Activated CD4-positive, alpha-beta T cell treated with anti-CD3 and anti-CD28 coated beads for 4 hours (primary cell): ENCODE measurements at places on chromosomes 11 and 22.
A peak's percentile ranks its signal among the peaks of the same experiment; 100 is the strongest.

- no peak for DNase-seq
These were observed 7.4 kb upstream of the GDPD4 start for GRCh38 chr11:77308838-77309237.

DNA sequence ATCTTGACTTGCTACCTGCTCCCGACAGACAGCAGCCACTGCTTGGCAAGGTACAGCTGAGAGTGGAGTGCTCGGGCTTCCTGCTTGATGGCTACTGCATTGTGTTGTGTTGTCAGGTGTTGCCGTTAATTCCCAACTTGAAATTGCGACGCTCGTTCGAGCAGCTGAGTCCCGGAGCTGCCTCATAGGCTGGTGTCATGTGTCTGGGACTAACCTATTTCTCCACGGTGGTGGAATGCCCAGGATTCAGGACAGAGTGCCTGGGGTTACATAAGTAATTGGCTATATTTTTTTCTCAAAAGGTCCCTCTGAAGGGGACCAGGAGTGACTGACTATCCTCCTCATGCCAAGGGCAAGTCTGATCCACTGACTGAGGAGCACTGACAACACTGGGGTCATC, 18.5 kb downstream of the COMMD9 start:
- DNase-seq: no peak

GRCh38 chr11:65492637-65493366, 6.0 kb upstream of the MALAT1 start:
- DNase-seq: no peak

GRCh38 chr11:57131080-57131790, 50.5 kb upstream of the LRRC55 start:
- DNase-seq: no peak

DNA sequence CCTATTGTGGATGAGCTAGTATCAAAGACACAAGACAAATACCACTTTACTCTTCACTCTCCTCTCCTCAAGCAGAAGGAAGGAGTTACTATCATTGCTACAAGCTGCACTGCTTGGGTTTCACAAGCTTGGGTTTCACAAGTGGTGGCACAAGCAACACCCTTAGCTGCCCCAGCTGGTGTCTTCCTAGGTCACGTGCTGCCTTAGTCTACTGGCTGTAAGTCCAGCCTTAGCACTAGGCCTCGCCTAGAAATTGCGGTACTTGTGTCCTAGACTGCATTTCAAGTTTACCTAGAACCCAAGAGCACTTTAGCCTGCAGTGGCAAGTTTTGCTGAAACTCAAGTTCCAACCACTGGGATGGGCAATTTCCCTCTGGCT, 86.6 kb downstream of the EHF start:
- DNase-seq: no peak

GRCh38 chr22:29204455-29205183, 1.1 kb upstream of the EMID1 start:
- no peak for DNase-seq

DNA sequence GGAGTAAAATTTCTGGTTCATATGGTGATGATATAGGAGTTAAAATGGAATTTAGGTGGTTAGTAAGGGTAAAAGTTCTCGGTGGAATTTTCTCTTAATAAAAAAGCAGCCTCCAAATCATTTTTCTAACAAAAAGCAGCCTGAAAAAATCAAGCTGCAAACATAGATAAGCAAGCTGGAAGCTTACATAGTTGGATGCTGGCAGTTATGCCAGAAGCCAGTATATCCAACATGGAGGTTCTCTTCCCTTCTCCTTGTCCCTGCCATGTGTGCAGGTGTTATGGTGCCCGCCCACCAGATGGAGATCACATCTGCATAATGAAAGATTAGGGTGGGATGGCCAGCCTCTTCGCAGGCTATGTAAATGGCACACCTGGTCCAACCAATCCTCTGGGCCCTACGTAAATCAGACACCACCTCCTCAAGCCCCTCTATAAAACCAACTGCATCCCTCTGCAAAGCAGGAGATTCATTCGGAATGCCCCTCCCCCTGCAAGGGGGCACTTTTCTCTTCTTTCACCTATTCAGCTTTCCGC, 22.4 kb downstream of the PIWIL3 start:
- no peak for DNase-seq

DNA sequence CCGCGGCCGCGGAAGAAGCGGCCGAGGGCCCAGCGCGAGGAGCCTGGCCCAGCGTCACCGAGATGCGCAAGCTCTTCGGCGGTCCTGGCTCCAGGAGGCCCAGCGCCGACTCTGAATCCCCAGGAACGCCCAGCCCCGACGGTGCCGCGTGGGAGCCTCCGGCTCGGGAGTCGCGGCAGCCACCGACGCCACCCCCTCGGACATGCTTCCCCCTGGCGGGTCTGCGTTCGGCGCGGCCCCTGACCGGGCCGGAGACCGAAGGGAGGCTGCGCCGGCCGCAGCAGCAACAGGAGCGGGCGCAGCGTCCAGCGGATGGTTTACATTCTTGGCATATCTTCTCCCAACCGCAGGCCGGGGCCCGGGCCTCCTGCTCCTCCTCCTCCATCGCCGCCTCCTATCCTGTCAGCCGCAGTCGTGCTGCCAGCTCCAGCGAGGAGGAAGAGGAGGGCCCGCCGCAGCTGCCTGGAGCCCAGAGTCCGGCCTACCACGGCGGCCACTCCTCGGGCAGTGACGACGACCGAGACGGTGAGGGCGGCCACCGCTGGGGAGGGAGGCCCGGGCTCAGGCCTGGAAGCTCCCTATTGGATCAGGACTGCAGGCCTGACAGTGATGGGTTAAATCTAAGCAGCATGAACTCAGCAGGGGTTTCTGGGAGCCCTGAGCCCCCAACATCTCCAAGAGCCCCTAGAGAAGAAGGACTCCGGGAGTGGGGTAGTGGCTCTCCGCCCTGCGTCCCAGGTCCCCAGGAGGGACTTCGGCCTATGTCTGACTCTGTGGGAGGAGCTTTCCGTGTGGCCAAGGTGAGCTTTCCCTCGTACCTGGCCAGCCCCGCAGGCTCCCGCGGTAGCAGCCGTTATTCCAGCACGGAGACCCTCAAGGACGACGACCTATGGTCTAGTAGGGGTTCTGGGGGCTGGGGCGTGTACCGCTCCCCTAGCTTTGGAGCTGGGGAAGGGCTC, 1.2 kb downstream of the ARHGEF17 start:
- no peak for DNase-seq

DNA sequence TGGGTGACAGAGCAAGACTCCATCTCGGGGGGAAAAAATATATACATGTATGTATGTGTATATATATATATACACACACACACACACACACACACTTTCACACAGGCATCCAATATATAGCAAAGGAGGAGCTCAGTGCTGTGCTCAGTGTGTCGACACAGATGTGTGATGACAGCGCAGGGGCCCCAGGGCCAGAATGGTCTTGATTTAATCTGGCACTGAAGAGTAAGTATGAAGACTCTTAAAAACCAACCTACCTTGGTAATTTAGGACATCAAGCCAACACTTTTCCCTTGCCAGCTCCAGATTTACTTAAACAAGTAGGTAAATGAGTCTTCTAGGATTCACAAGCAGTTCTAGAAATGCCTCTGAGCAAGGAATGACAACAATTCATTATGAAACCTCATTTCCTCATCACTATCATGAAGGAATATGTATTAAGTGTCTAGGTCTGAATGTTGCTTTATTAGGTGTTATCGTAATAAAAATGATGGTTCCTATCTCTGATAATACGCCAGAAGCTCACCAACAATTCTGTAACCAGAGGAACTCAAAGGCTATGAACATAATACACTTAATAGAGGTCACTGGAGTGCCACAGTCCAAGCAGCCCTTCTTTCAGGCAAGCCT, 71.5 kb downstream of the SGSM3 start:
- no peak for DNase-seq

GRCh38 chr22:32644252-32645100, 157.0 kb upstream of the TIMP3 start:
- peak; percentile 16 for DNase-seq

DNA sequence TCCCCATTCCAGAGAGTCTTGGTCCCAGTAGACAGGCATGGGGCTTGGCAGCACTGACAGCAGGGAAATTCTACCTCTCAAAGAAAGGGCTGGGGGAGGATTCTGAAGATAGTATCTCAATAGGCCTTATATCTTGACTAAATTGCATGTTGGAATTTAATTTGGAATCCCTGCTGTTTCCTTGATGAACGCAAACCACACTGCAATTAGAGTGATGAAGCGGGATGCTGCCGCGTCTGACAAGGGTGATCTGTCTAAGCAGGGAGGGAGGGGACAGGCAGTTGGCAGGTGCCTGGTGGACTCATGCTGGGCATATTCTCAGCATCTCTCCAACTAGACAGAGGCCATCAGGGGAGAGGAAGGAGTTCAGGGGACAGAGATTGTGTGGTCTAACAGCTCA, 48.4 kb downstream of the COMMD9 start:
- DNase-seq: no peak

GRCh38 chr11:61378713-61379313, 13.6 kb upstream of the TMEM216 start:
- no peak for DNase-seq

DNA sequence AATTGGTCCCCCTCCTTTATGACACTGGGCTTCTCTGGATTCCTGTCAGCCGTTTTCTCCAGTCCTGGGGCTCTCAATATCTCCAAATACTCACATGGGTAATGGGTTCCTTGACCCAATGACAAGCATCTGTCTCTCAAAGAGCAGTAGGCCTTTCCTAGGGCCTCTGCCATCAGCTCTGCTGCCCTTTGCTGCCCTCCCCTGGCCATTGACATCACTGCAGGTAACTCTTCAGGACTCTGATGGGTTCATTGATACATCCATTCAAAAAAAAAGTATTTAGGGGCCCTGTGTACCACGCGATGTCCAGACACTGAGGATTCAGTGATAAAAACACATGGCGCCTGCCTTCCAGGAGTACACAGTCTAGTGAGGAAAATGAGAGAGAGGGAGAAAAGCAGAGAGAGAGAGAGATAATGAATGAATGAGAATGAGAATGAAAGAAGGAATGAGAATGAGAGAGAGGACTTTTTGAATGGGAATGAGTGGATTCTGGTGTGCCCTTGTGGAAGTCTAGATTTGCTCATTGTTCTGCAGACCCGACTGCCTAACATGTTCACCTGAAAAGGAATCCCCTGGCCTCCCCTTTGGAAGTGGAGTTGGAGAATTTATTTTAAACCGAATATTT, 42.6 kb upstream of the OLFML1 start:
- peak; percentile 68 for DNase-seq

DNA sequence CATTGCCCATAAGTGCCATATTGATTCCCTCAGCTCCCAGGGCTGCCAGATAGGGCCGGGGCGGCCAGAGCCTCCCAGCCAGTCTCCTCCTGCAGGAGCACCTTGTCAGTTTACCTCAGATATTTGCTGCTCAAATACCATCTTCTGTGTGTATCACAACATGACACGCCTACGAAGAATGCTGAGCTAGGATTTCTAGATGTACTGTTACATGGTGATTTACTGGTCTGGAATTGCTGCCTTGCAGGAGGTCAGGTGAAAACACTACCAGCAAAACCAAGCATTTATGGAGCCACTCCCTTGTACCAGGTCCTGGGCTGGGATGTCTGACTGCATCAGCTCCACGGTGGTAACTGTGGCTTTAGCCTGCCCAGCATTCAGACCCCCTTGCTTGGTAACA, 11.8 kb downstream of the MICAL3 start:
- no peak for DNase-seq

DNA sequence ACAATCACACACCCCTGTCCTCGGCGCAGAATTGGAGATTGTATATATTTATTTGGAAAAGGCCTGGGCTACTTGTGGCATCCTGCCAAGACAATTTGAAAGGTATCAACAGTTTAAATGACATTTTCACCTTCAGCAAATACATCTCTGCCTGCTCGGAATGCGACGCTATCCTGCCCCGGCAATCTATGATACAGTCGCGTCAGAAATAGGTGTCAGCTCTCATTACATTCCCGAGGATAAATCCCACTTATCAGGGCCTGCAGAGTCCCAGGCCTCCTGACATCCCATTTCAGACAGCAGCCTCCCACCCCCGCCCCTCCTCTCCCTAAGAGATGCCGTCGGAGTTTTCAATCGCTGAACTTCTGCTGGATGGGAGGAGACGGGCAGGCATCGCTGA, 114.7 kb downstream of the BRD1 start:
- DNase-seq: no peak

DNA sequence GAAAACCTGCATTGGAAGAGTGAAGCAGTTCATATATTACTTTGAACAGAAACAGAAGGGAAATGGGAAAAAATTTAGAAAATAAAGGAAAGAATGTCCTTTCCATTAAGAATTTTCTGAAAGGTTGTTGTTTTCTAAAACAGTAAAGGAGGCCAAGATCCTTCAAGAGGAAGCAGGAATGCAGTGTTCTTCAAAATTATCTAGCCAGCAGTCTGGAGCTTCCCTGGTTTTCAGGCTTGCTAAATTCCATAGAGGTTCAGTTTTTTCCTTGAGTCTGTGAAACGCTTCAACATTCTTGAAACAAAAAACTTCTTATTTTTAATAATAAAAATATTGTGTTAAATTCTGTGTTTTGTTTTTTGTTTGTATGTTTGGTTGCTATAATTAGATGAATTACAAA, 189.0 kb upstream of the ANO3 start:
- DNase-seq: no peak

DNA sequence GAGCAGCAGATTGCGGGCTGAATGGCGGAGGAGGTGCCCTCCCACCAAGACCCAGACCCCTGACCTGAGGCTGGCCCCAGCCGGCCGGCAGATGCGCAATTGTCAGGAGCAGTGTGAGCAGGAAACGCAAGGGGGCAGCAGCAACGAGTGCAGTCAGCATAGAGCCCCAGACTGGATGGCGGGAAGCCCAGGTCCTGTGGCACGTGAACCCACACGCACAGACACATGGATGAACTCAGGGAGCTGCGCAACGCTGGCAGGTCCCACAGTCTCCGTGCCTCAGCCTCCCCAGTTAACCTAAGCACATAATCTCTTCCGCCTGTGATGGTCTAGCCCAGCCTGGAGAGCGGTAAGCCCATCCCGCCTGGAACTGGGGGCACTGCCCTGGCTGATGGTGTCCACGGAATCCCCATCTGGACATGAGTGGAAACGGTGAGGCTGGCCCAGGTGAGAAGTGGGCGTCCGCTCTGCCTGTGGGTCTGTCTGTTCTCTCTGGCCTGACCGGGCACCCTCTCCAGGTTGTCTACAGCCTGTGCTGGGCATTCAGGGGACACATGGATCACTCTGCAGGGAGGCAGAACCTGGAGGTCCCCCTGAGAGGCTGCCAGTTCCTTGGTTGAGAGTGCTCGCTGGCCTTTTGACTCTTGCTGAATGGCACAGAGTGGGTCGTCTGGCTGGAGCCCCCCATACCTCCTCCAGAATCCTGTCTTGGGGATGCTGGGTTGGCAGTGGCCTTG, 626 bp upstream of the TBX10 start:
- DNase-seq: peak; percentile 60

- DNase-seq: no peak
These were observed 41.6 kb downstream of the EIF3F start for GRCh38 chr11:8028766-8029165.

GRCh38 chr11:78438298-78438975, 20.8 kb upstream of the GAB2 start:
- no peak for DNase-seq

- DNase-seq: peak; percentile 61
These were observed 975 bp upstream of the MDK start for GRCh38 chr11:46380340-46381047.

- DNase-seq: no peak
These were observed 3.2 kb upstream of the STK33 start for GRCh38 chr11:8597182-8597581.

- no peak for DNase-seq
These were observed 20.1 kb upstream of the OR9Q1 start for GRCh38 chr11:58003591-58003990.
